ENCODE measurements at places on chromosomes 7 and 10. TPM values are rescaled to one million over a fixed set of nuclear protein-coding genes. Genes with fewer than 3 reads are reported as not detected.

The KCNIP2 gene
- total RNA-seq = 8.0 TPM

The FFAR4 gene
- total RNA-seq = 0.89 TPM

The SUN3 gene
- total RNA-seq = not detected

The THSD7A gene
- total RNA-seq = 0.62 TPM

DNA sequence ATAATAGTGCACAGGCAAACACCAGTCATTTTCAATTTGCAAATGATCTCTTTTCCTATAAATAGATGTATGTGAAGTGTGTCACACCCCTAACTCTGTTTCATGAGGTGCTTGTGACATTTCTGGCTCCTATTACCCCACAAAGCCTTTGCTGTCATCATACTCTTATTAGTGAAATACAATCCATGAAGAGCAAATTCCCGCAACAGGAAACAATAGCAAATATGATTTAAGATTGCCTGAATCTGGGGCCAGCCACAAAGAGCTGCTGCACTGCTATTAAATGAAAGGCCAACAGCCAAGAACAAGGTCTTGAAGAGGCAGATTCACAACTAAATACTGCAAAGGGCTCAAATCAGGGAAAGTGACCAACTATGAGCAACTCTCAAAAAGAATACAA is 96.3 kb upstream of the CAV2 start:
- no peak for DNase-seq

DNA sequence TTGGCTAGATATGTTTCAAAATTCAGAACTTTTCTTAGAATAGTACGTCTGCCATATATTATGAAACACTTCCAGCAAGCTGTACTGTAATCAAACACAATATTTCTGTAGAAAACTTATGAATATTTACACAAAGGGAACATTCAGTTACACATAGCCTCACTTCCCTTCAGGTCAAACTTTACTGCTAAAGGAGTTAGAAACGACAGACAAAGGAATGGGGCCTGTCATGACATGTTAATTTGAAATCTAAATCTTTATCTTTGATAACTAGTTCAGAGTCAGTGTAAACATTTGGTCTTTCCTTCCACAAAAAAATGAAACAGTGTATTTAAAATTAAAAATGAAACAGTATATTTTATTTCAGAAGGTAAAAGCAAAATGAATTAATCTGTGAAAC is 1.0 kb upstream of the CROT start:
- no peak for DNase-seq

GRCh38 chr10:119328223-119328622 is 120.9 kb downstream of the GRK5 start:
- DNase-seq = no peak

GRCh38 chr7:1919539-1920265 is 249.6 kb downstream of the ELFN1 start:
- DNase-seq = no peak

- DNase-seq = no peak
Observed at GRCh38 chr7:55431898-55432297, 66.8 kb downstream of the LANCL2 start.

DNA sequence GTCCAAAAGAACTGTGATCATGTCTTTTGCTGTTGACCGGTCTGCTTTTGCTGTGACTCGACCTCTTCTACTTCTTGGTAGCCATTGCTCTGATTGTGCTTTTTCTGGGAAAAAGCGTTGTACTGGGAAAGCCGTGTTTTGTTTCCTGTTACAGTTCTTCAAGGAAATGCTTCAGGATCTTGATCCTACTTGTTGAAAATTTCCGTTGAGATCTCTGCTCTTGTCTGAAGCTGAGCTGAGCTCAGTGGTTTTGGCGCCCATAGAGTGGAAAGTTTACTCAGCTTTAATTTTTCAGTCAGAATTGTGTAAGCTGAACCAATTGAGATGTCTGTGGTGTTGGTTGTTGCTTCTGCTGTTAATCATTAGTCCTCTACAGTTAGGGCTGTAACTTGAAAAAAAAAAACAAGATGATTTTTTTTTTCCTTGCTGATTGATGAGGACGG is 302.2 kb downstream of the CCDC3 start:
- no peak for DNase-seq

GRCh38 chr7:46532571-46532970 is 611.5 kb upstream of the IGFBP3 start:
- DNase-seq = no peak

DNA sequence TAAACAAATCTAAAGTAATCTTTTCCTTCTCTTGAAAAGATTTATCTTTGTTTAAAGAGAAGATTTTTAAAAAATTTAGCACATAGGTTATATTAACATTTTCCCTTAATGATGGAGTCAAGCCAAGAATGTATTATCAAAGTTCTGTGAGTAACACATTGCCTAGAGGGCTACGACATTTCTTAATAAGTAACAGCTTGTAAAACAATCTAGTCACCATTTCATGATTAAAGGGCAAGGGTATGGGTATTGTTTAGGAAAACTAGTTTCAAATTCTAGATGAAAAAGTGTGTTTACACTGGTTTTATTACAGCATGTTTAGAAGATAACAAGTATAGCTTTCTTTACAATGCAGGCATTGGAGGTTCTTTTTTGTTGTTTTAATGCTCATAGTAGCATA is 28.6 kb upstream of the LAMB4 start:
- DNase-seq = no peak

GRCh38 chr7:35593899-35594298 is 101.0 kb downstream of the HERPUD2 start:
- no peak for DNase-seq

Measured in suprapubic skin (tissue), 4 donors.